Motor neuron (in vitro differentiated cells): ENCODE measurements at places on chromosomes 3 and 15.
A peak's percentile ranks its signal among the peaks of the same experiment; 100 is the strongest.

GRCh38 chr3:40971191-40972168, 227.8 kb upstream of the CTNNB1 start:
- ATAC-seq, result peak; percentile 36

GRCh38 chr3:132029182-132029902, 5.5 kb downstream of the CPNE4 start:
- peak; percentile 100 for ATAC-seq

GRCh38 chr15:92848852-92849598, 51.1 kb upstream of the CHD2 start:
- ATAC-seq, result no peak

GRCh38 chr15:38074029-38074428, 139.6 kb downstream of the TMCO5A start:
- no peak for ATAC-seq

DNA sequence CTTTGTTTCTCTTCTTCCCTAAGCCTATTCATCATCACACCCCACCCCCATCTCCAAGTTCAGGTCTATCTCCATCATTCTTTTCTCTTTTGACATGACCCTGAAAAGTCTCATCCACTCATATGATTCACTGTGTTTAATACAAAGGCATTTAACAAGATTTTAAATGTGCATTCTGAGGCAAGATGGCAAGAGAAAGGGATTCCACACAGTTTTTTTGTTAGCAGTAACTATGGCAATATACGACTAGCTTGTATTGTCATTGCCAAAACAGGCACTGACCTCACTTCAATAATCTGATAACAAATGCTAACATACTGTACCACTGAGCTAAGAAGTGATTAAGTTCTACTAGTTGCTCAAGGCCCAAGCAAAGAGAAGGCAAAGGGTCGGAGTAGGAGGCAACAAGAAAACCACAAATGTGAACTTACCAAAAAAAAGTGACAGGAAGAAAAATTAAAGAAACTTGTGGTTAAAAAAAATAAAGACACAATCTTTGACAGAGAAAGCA, 53.2 kb downstream of the FBN1 start:
- ATAC-seq, result no peak

GRCh38 chr15:50594311-50594710, 47.8 kb upstream of the USP50 start:
- ATAC-seq, result no peak

DNA sequence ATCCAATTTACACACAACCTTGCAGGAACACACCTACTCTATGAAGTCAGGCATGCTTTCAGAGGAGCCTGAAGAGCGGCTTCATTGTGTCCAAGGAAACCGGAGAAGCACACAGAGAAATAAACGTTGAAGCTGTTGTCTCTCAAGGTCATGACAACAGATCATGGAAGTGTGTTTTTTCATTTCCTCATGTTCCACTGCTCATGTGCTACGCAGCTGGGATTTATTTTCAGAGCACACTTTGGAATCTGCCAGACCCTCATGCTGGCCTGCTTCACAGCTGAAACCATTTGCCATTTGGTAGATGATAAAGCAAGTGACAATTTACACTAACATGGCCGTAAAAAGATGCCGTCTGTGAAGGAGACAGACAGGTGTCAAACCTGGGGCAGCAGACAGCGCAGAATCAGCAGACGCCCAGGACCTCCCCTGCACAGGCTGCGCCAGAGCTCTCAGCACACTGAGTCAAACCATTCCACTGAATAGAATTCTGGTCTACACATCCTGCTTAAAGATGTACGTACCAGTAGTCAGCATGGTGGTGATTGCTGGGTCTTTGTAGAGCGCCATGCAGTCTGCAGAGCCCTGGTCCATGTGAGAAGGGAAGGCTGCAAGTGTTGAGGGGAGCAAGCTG, 99.3 kb downstream of the ARNT2 start:
- no peak for ATAC-seq
